Natural killer cell (primary cell): ENCODE measurements at places on chromosomes 2 and 18. TPM values are rescaled to one million over a fixed set of nuclear protein-coding genes. Genes with fewer than 3 reads are reported as not detected.

DNA sequence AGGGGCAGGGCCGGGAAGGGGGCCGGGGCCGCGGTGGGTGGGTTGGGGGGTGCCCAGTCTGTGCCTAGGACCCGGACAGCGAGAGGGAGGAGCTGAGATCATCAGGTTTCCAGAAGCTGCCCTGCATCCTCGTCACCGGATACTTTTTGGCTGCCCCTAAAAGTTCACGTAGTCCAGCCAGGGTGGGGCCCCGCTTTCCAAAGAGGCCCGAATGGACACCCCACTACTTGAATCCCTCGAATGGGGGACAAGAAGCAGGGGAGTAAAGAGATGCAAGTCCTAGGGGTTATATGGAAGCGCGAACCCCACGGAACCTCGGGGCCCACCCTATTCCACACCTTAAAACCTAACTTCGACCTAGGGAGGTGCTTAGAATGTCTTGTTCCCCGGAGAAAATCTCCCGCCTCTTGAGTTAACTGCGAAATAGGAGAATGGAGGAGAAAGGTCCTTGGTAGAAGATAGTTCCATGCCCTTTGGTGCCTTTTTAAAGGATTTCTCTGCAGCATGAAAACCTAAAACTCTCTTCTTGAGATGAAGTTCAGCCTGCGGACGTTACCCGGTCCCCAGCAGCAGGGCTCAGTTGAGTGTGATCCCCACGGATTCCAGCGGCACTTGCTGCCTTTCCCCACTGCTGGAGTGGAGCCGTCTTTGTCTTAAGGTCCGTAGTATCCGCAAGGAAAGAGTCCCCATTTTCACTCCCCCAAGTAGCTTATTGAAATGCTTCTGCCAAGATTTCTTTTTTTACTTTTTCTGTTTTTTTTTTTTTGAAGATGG, 2.1 kb upstream of the RNF152 start:
- DNase-seq, result no peak

DNA sequence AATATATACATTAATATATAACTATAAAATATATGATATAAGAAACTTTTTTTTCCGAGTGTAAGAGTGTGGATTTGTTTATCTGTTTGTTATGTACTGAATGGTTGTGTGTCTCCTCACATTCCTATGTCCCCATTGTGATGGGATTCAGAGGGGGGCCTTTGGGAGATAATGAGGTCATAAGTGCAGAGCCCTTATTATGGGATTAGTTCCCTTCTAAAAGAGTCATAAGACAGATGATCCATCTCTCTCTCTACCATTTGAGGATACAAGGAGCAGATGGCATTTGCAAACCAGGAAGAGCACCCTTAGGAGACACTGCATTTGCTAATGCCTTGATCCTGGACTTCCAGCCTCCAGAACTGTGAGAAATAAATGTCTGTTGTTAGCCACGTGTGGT, 30.3 kb upstream of the SAP130 start:
- no peak for DNase-seq

Gene VSNL1
- total RNA-seq, result not detected

Gene GAREM2
- total RNA-seq, result 9.2 TPM

Gene NMUR1
- 67.4 TPM for total RNA-seq

- DNase-seq, result no peak
Observed at GRCh38 chr2:120535081-120535480, 189.1 kb downstream of the INHBB start.

DNA sequence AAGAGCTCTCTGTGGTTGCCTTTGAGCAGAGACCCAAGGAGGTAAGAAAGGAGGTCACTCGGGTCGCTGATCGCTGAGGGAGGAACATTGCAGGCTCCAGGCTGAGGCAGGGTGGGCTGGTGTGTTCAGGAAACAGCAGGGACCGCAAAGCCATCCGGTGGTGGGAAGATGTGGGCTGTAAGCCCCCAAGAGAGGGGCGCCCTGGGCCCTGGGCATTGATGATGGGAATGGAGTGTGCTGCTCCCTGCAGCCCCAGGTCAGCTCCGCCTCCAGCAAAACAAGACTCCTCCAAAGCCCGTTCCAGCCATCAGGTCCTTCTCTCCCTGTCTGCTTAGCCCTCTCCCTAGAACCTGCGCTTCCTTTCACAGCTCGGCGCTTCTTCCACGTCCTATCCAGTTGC, 229.7 kb downstream of the KLHL29 start:
- no peak for DNase-seq

GRCh38 chr2:174985614-174986013, 19.6 kb downstream of the CHN1 start:
- no peak for DNase-seq

Gene EVX2
- total RNA-seq, result not detected

Gene ZNF512
- 40.9 TPM for total RNA-seq

Gene DOK6
- total RNA-seq, result 0.02 TPM

DNA sequence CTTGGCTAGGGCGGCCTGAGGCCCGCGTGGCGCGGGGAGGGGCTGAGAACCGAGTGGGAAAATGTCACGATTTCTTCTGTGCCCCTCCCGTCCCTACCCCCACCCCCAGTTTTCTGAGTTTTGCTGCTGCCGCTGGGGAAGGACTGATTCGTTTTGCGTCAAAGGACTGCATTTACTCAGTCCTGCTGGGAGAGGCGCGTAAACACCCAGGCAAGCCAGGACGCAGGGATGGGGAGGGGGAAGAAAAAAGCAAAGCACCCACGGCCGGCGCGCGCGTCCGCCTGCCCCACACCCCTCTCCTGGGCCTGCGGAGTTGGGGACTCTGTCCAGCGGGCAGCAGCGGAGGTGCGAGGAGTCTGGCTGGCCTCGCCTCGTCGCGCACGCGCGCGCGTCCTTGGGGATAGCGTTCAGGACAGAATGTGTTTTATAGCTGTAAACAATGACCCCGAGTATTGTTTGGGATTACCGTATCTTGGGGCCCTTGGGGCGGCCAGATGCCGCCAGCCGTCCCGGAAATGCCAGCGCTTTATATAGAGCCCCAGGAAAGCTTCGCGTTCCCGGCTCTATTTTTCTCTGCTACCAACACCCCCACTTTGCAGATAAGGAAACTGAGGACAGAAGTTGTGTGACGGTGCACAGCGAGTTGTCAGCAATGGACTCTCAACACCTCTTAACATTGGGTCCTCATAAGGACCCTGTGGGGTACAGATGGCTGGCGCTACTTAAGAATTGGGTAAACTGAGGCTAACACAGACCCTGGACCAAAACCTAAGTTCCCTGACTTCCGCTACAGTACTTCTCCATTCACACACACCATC, 1.7 kb upstream of the FOSL2 start:
- no peak for DNase-seq

Gene CRYBA2
- total RNA-seq, result not detected

Gene PPM1B
- 102 TPM for total RNA-seq

GRCh38 chr18:28123401-28124030, 53.4 kb downstream of the CDH2 start:
- DNase-seq, result no peak

Gene KIAA1328
- total RNA-seq, result 12.3 TPM

Gene MBOAT2
- total RNA-seq, result 2.9 TPM

Gene NAGK
- 67.3 TPM for total RNA-seq

DNA sequence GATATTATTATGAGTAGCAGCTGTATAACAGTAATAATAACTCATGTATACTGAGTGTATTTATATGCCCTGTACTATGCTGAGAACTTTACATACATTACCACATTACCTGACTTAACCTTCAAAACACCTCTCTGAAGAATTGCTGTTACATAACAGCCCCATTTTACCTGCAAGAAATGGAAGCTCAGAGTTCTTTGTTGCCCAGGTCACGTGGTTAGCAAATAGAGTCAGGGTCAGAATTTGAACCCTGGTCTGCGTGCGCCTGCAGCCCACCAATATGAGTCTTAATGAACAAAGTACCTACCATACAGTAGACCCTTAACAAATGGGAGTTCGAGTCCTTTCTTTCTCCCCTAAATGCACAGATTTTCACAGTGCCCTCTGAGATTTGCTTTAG, 101.9 kb downstream of the MCFD2 start:
- DNase-seq, result no peak

Gene SETBP1
- 36.0 TPM for total RNA-seq

DNA sequence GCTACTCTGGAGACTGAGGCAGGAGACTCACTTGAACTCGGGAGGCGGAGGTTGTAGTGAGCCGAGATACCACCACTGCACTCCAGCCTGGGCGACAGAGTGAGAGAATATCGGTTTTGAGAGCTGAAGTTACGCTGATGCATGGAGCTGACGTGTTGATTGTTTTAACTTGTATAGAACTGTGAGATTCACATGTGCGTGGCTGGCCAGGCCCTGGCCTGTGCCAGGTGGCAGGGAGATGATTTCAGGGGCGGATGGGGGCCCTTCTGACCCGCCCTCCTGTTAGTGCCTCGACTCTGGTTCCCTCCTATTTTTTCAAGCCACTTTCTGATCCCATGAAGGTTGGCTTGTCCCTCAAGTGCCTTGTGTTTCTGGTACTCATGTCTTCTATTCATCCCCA, 25.7 kb downstream of the GATA6 start:
- no peak for DNase-seq

- no peak for DNase-seq
Observed at GRCh38 chr2:161876416-161876815, 197.6 kb downstream of the DPP4 start.

DNA sequence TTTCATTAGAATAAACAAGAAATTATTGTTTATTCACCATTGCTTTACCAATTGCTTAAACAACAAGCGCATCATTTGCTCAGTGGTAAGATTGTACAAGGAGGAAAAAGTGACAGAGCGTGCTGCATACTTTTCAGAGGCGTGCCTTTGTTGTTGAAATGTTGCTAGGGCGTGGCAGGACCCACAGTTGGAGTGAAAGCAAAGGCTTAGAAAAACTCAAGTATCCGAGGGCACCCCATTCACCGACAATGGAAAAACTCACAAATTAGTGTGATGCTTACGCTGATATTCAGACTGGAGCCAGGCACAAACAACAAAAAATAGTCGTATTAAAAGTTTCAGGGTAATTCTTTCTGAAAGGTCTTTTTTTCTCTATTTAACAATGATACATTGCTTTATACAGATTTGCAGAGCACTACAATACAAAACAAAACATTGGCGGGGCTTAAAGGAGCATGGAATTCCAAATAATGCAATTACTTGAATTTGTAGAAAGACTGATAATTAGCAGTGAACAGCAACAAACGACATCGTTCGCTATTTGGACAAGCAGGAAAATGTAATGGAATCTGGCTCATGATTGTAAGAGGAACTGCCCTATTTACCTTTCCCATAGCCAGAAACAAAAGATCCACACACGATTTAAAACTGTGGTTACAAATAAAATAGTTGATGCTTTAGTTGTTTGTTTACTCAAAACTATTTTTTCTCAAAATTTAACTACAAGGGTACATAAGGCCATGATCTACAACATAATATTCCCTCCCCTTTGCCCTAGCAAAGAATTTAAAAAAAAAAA, 37.8 kb upstream of the RTTN start:
- no peak for DNase-seq

GRCh38 chr2:51812138-51812866, 780.4 kb upstream of the NRXN1 start:
- no peak for DNase-seq

Gene PCARE
- total RNA-seq, result not detected

DNA sequence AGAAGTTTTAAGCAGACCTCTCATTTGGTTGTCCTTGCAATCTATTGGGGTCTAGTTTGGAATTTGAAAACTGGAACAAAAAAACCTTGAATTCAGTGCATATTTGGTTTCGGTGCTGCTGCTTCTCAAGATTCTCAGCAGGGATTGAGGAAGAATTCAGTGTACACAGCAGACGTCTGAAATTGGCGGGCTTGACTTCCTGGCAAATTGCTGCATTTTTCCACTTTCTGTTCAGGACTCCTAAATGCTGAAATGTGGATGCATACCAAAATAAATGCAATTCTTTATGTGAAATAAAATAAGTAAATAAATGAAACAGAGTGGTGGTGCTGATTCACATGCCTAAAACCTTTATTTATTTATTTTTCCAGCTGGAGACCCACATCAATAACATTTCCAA, 332.4 kb upstream of the KYNU start:
- no peak for DNase-seq

- no peak for DNase-seq
Observed at GRCh38 chr2:28778392-28778791, 26.8 kb downstream of the PPP1CB start.

GRCh38 chr18:49247781-49248180, 212.7 kb downstream of the DYM start:
- DNase-seq, result no peak

DNA sequence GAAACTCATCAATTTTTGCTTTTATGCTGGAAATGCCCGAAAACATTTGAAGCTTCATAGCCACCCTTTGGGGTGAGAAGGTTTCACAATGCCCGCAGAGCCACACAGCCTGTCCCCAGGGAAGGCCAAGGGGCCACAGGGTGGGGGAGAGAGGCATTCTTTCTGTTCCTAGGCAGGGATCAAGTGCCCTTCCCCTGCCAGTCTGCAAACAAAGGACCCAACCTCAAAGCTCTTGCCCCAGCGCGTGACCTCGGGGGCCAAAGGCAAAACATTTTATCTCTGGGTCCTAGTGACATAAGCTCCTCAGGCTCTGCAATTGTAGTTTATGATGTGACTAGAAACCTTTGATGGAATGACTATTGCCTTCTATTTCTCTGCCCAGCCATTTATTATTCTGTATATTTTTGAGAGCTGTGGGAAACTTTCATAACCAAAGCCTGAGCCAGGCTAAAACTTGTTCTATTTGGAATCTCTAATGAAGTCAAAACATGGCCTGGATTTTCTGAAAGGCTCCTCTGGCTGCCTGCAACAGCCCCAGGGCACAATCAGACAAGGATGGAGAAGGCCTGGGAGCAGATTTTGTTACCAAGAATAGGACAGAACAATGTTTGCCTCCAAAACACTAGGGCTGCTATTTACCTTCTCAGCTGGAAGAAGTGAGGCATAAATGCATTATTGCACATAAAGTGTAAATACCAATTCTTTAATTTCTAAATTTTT, 137.2 kb upstream of the KCTD1 start:
- DNase-seq, result no peak

DNA sequence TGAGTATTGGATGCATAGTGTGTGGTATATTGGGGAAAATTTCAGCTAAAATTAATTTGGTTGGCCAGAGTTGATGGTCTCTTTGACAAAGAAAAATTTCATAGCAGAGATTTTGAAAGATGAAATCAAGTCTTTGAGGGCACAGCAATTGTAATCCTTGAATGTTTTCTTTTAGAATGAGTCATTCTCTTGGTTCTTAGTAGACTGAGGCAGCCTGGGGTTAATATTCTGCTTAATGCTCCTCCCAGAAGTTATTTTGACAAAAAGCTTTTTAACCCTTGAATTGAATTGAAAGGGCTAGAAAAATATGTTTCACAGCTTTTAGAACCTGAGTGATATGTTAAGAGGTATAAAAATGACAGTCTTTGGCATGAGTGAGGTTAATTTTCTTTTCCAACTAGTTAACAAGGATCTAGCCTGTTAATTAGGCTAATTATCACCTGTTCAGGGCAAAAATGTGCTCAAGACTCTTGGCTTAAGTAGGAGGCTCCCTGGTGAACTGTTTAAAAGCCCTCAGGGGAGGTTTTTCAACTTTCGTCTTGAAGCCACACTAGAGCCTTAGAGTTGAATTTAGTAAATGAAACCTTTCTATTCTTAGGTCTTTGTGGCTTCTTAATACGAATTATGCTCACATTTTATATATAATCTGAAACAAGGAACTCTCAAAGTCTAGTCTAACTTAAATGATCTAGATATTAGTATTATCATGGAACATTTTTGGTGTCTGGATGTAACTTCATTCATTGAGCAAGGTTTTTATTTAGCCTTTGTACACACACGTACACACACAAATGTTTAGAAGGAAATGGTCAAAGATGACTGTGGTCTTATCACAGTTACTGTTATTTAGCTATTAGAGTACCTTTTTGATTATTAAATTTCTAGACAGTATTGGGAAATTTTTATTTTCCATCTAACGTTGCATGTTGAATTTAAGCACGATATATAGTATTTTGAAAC, 272.5 kb downstream of the ZNF407 start:
- DNase-seq, result no peak
